ENCODE measurements at places on chromosomes 1 and 21. TPM values are rescaled to one million over a fixed set of nuclear protein-coding genes. Genes with fewer than 3 reads are reported as not detected.

LDLRAD1 gene
- polyA plus RNA-seq = not detected

SYT2 gene
- 0.46 TPM for polyA plus RNA-seq

GRCh38 chr1:149879556-149879955 is 19.8 kb upstream of the BOLA1 start:
- DNase-seq = no peak

RBP7 gene
- 2.3 TPM for polyA plus RNA-seq

DNA sequence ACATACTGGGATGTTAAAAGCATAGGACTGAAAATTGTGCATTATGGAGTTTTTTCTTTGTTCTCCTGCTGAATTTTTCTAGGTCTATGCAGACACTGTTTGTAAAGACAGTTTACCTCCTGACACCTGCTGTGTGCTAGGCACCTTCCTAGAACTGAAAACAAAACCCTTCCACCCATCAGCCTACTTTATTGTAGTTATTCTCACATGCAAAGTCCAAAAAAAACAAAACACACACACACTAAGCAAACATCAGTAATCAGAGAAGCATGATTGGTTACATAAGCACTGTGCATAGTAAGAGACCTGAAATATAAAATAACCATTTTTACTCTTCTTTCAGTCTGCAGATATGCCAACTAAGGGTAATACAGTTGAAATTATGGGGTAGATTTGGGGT is 195.1 kb downstream of the CRB1 start:
- no peak for DNase-seq

OR14K1 gene
- polyA plus RNA-seq = not detected

GRCh38 chr1:52602856-52603600 is 857 bp downstream of the GPX7 start:
- no peak for DNase-seq

- no peak for DNase-seq
Observed at GRCh38 chr21:14559102-14559501, 13.0 kb upstream of the SAMSN1 start.

- DNase-seq = no peak
Observed at GRCh38 chr1:110144366-110144765, 5.9 kb upstream of the SLC6A17 start.

GRCh38 chr1:185433667-185434066 is 116.6 kb upstream of the IVNS1ABP start:
- DNase-seq = no peak

- no peak for DNase-seq
Observed at GRCh38 chr21:29697555-29698193, 242.1 kb downstream of the GRIK1 start.

DNA sequence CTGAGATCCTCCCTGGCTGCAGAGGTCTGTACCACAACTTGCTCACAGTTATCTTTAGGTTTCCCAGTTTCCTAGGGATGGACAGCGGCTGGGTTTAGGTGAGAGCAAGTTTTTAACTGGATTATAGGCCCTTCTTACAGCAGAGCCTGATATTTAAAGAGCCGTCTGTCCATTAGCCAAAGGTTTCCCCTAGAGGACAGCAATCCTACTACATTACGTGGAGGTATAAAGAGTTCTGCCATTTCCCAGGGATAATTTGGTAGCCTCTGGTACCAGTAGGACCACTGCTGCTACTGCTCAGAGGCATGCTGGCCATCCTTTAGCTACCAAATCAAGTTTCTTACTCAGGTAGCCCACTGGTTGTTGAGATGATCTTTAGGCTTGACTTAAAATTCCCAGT is 21.9 kb upstream of the FCGR2A start:
- no peak for DNase-seq

DNA sequence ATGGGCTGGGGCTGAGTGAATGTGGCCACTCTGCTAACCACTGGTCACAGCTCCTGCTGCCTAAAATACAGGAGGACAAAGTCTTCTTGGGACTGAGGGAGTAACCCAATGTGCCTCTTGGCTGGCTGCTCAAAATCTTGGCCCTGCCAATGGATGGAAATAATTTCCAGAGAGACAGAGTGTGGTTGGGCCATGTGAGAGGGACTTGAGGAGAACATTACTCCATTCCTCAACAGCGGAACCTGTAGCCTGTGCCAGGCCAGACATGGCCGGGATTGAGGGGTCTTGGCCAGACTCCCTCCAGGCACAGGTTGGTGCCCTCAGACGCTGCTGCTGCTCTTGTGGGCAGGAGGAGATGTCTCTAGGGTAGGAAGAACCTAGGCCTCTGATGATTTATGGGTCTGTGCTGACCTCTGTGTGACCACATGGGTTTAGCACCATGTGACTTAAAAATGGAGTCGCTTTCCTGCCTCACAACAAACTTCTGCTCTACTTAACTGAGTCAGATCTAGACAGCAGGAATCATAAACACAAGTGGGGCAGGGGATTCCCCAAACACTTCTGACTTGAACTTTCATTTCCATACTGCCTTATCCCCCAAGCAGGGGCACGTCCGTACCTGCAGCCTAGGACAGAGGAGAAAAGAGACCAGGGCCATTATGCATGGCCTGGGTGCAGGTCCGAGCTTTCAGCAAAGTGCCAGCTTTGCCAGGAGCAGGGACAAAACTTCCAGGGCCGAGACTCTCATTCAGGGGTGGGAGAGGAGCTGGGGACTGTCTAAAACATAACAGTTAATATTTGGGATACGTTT is 79.2 kb downstream of the CD34 start:
- no peak for DNase-seq

HORMAD1 gene
- not detected for polyA plus RNA-seq

DNA sequence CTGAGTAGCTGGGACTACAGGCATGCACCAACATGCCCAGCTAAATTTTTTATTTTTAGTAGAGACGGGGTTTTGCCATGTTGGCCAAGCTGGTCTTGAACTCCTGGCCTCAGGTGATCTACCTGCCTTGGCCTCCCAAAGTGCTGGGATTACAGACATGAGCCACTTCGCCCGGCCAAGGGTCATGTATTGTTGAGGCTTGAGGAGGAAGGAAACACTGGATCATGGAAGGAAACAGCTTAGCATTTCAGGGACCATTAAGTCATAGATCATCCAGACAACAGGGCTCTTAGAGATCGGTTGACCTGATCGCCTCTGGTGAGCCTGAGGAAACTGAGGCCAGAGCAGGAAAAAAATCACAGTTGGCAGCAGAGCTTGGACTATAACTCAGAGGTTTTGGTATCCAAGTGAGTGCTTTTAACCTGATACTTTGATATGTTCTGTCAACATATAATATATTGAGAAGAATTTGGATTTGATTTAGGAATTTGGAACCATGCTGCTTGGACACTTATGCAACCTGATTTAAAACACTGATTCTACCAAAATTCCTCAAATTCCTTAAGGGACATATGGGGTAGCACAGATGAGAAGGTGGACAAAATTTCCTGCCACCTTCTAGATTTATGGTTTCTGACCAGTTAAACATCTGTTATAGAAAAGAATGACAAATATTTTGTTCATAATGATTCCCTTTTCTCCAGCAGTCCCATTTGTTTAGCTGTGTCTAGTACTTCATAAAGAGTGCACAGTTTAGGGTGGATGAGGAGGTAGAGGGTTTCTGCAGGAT is 13.1 kb upstream of the BMP8A start:
- no peak for DNase-seq

RGS18 gene
- polyA plus RNA-seq = not detected

TMEM200B gene
- polyA plus RNA-seq = 18.7 TPM

DNA sequence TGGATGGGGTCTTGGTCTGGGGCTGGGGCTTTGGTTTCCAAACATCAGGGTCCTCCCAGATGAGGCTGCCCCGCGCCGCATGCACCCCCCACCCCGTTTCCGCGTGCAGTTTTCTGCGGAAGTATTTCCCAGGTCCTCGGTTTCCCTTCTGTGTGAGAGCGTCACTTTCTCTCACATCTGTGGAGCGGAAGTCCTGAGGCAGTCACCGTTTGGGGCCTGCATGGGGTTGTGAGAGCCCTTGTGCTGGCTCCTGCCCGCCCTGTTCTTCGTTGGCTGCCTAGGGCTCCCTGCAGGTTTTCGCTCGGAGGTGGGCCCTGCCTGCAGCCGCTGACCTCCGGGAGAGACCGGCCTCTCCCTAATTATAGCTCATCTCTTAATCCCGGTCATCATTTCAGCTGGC is 88.0 kb downstream of the GALNT2 start:
- DNase-seq = no peak

TSSK3 gene
- 4.5 TPM for polyA plus RNA-seq

DNA sequence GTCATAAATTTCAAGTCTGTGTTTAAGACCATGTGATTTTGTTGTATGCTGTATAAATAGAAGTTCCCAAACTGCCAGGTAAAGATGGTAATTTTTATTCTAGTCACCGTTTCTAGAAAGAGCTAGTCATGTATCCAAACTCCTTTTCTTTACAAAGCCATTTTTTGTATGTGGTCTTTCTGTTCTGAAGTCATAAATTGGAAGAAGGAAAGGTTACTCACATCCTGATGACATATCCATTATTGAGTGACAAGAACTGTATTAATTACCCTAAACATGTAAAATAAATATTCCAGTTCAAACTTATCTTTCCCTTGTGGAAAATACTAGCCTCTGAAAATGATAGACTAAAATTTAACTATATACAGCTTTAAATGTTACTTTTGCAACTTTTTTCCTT is 104.7 kb downstream of the POFUT2 start:
- no peak for DNase-seq

DENND2D gene
- 0.37 TPM for polyA plus RNA-seq

ARMH1 gene
- polyA plus RNA-seq = 9.0 TPM

- DNase-seq = no peak
Observed at GRCh38 chr21:44087426-44088400, 19.5 kb upstream of the PWP2 start.

Measured in cardiac muscle cell (in vitro differentiated cells and primary cell).